ENCODE measurements at places on chromosomes 1 and 21.

DNA sequence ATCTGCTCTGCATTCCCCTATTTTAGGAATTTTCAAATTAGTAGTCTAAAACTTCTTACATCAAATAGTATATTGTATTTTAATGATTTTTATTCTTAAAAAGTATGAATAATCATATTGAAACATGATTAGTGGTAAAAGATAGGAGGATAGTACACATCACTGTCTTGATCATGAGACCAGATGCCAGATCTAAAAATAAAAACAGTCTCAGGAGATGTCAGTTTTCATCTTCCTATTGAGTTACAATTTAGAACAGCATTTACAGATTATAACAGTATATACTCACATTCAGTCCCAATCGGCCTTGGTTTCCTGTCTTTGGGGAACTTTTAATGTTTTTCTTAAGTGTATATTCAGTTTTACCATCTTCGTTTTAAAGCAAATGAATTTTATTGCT is 95.9 kb downstream of the USP25 start:
- DNase-seq = no peak

GRCh38 chr1:87790756-87791155 is 462.1 kb downstream of the LMO4 start:
- no peak for DNase-seq

DNA sequence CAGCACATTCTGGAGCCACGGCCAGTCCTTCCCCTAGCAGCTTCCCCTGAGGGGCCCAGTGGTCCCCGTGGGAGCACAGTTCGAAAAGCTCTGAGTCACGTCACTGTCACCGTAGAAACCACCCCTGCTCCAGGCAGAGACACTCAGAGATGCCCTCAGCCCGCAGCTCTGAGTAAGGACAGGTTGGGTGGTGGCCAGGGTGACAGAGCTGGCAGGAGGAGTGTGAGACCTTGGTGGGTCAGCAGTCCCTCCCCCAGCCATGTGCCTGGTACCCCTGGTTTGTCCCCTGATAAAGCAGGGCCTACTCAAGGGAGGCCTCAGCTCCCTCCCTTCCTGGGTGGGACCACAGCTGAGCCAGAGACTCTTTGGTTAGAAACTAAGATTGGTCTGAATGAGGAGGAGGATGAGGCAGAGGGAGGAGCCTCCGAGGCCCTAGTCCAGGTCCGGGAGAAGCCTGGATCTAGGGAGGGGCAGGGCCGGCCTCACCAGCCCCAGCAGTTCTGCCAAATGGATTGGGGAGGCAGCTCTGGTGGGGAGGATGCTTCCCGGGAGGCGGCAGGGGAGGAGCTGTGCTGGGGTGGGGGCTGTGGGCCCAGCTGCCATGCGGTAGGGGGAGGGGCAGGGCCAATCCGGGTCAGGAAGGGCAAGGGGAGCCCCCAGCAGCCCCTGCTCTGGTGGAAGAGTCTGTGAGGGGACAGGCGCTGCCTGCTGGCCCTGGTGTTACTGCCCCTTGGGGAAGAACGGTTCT is 55.2 kb downstream of the SLC9A1 start:
- DNase-seq = peak; percentile 85

- no peak for DNase-seq
These were observed 47.8 kb downstream of the UCHL5 start for GRCh38 chr1:193011406-193011805.

- DNase-seq = no peak
These were observed 505 bp downstream of the LMNA start for GRCh38 chr1:156114919-156115513.

- no peak for DNase-seq
These were observed 14.5 kb downstream of the POGZ start for GRCh38 chr1:151444783-151445177.

- DNase-seq = no peak
These were observed 14.7 kb upstream of the DISC1 start for GRCh38 chr1:231611851-231612250.

- DNase-seq = peak; percentile 59
These were observed 558 bp downstream of the PFKL start for GRCh38 chr21:44300262-44300959.

- no peak for DNase-seq
These were observed 156.9 kb downstream of the RUNX1 start for GRCh38 chr21:34892209-34892608.

DNA sequence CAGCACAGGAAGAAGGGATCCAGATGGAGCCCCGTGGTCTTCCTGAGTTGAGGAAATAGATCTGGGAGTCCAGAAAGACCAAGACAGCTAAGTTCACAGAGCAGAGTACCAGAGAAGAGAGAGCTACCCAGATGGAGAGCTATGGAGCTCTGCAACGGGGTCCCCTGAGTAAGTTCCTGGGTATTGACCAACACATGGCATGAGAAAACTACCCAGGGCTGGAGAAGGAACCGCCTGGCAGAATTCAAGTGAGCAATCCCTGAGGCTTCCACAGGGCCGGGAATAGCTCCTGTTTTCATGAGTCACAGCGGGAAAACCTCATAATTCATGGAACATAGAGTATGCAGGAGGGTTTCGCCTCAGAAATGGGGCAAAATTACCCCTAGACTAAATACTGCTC is 19.7 kb downstream of the STPG1 start:
- DNase-seq = peak; percentile 62

- peak; percentile 61 for DNase-seq
These were observed 11.3 kb downstream of the FAM20B start for GRCh38 chr1:179036844-179037465.

- peak; percentile 70 for DNase-seq
These were observed 1.9 kb downstream of the CSMD2 start for GRCh38 chr1:34162852-34163766.

- DNase-seq = no peak
These were observed 293.1 kb downstream of the LMX1A start for GRCh38 chr1:165063181-165063965.

Data from cardiac fibroblast (primary cell).